ENCODE measurements at places on chromosomes 6 and 20.

DNA sequence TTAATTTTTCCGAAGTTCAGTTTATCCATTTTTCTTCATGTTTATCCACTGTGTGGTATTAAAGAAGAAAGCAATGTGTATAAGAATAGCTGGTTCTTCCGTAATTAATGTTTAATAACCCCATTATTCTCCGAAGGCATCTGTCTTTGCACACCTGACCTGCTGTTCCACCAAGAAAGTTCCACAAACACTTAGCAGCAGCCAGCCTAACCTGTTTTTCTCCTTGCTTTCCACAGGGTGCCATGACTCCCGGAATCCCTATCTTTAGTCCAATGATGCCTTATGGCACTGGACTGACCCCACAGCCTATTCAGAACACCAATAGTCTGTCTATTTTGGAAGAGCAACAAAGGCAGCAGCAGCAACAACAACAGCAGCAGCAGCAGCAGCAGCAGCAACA lies 7.4 kb downstream of the TBP start:
- no peak for DNase-seq

- no peak for DNase-seq
These were observed 4.8 kb downstream of the DPPA5 start for GRCh38 chr6:73349311-73349710.

GRCh38 chr6:43532201-43532600 lies 15.3 kb downstream of the POLR1C start:
- DNase-seq: no peak

DNA sequence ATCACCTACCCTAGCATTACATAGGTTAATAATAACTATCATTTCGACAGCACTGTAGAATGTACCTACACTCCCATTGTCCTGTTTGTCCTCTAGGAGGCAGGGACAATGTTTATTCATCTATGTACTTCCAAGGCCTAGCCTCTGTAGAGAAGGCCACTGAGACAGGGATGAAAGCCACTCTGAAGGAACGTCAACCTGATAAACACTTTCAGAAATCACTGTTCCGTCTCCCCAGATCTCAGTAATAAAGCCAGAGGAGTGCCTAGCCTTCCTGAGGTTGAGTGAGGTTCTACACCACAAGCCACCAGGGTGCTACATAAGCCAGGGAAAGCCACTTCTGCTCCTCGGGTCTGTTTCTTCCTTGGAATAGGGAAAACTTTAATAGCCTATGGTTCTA lies 44.8 kb downstream of the POPDC3 start:
- no peak for DNase-seq

DNA sequence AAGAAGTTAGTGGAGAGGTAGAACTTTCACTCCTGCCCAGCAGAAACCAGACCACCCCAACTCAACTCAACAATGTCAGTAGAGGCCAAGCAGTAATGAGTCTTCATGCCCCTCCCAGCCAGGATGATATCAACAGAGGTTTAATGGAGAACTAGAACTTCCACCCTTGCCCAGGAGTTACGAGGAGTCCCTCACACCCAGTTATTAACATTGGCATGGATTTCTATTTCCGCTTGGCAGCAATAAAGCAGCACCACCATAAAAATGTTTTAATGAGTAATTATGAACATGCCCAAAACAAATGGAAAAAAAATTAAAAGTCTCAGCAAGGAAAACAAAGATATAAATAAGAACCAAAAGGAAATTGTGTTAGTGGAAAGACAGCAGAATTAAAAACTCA lies 40.7 kb upstream of the ID4 start:
- DNase-seq: no peak

GRCh38 chr6:36177166-36177565 lies 19.4 kb upstream of the BRPF3 start:
- DNase-seq: no peak

GRCh38 chr20:63265891-63266515 lies 6.6 kb upstream of the ARFGAP1 start:
- DNase-seq: no peak

GRCh38 chr20:41424546-41424945 lies 57.9 kb upstream of the EMILIN3 start:
- peak; percentile 28 for DNase-seq

DNA sequence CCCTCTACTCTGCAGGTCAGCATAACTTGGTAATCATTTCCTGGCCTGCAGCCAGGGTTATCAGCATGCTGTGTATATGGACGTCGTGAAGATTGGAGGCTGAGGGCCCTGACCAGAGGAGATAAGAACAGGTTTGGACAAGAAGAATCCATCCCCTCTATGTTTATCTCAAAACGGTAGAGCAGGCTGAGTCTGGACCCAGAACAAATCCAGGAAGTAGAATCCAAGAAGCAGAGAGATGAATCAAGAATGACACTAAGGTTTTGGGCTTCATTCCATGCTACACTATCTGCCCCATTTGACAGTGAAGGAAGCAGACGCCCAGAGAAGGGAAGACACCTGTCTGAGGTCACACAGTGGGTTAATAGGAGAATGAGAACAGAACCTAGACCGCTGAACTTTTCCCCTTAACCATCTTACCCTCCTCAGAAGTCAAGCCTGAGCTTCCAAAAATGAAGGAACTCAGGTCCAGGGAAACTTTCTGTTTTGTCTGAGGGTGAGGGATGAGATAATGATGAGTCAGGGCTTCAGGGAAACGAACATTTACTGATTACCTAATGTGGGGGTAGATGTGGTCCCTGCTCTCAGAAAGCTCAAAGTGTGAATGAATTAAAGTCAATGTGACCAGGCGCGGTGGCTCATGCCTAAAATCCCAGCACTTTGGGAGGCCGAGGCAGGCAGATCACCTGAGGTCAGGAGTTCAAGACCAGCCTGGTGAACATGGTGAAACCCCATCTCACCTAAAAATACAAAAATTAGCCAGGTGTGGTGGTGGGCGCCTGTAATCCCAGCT lies 9.4 kb upstream of the COMMD7 start:
- no peak for DNase-seq

DNA sequence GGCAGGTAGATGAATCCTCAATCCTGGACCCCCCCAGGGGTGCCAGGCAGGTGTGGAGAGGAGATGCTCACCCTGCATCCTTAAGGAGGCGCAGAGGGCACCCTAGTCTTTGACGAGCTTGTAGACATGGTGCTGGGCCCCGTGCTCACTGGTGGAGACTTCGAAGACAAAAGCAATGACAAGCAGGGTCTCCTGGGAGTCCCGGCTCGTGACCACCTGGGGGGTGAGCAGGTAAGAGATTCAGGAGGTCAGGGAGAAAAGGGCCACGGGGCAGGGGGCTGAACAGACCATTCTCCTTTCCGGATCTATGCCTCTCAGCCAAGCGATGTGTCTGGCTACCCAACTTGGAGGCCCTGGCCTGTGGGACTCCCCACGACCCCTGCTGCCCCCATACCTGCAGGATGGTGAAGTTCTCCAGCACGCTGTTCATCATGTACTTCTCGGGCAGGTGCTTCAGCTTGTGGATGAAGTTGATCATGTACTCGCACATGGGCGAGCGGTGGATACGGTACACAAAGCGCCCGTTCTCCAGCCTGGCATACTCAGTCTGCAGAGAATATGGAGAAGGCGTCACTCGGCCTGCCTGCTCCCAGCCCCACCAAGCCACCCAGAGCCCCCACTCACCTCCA lies 6.9 kb downstream of the RPL10A start:
- no peak for DNase-seq
